ENCODE measurements at places on chromosomes 1 and 21.

DNA sequence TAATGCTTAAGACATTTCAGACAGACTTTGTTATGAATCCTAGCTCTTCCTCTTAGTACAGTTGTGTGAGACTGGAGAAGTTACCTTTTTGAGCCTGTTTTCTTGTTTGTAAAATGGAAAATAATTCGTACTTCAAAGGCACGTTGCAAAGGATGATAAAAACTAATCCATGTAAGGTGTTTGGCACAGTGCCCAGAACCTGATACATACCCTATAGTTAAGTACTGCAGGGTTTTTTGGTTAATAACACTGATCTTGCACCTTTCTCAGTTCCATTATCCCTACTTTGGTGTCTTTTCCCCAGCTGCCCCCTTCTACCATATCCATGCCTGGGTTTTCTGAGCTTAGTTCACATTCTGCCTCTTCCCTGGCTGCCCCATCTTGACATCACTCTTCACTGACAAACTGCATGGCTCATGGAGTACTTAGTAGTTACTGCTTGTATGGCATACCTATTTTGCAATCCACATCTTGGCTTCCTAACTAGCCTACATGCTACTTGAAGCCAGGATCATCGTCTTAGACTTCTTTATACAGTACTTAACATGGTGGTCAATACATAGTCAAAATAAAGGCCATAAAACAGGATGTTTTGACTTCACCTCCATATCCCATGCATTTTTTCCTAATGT is 10.1 kb downstream of the CCDC185 start:
- DNase-seq = no peak

GRCh38 chr1:175511496-175511895 is 231.9 kb downstream of the TNR start:
- DNase-seq = no peak

DNA sequence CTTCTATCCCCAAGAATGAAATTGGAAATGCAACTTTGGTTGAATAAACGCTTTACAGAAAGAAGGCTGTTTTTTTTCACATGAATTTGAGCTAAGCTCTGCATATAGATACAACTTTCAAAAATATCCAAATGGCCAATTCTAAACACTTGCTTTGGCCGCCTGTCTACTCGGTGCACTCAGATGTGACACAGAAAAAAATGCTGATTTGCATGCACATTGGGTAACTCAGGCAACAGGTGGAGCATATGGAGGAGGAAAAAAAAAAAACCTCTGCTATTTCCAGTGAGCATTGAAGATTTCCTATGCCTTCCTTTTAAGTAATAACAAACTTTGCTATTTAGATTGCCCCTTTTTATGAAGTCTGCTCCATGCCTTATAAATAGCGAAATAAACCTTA is 262.5 kb downstream of the GRIK1 start:
- DNase-seq = no peak

GRCh38 chr1:32400876-32401631 is 6.8 kb upstream of the BSDC1 start:
- DNase-seq = peak; percentile 43

- DNase-seq = peak; percentile 68
Observed at GRCh38 chr1:15128520-15129313, 24.8 kb upstream of the TMEM51 start.

DNA sequence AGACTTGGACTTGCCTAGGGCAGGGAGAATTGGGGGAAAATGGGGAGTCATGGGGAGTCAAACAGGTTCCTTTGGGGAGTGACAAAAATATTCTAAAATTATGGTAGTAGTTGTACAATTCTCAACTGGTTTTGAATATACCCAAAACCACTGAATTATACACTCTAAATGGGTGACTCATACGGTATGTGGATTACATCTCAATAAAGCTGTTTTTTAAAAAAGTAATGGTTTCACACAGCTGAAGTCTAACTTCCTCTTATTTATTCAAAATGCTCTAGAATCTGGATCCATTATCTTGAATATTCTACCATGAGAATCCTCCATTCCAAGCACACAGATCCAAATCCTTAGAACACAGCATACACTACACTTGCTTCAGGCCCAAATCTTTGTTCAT is 11.1 kb downstream of the EIF4G3 start:
- no peak for DNase-seq

- no peak for DNase-seq
Observed at GRCh38 chr21:46011267-46011967, 29.8 kb downstream of the COL6A1 start.

DNA sequence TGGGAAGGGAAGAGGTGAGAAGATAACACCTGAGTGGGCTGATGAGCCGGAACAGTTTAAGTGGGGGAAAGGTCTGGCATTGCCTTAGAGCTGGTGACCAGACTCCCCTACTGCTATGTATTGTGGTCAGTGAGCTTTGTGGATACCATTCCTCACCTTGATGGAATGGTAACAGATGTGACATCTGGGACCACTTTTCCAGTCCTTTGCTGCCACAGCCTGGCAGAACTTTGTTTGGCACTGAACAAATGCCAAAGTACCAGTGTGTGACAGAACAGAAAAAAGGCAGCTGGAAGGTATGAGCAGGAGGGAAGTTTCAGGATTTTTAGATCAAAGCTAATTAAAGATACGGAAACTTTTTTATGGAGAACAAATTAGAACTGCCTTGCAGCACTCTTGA is 6.2 kb downstream of the MED8 start:
- DNase-seq = no peak

GRCh38 chr1:158056498-158056897 is 63.1 kb downstream of the KIRREL1 start:
- DNase-seq = no peak

- DNase-seq = no peak
Observed at GRCh38 chr1:195054217-195054687, 1554.0 kb downstream of the KCNT2 start.

DNA sequence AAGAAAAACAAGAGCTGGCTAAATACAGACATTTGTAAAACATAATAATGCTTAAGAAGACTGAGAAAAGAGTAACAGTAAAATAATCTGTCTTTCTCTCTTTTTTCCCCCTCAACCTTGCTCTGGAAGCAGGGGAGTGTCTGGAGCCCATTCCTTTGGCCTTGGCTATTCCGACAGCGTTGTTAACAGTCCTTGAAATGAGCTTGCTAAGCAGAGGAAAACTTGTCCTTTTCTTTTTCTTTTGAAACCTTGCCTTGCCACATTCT is 6.7 kb upstream of the CA6 start:
- DNase-seq = no peak

GRCh38 chr1:168774241-168774640 is 45.2 kb upstream of the DPT start:
- DNase-seq = no peak

DNA sequence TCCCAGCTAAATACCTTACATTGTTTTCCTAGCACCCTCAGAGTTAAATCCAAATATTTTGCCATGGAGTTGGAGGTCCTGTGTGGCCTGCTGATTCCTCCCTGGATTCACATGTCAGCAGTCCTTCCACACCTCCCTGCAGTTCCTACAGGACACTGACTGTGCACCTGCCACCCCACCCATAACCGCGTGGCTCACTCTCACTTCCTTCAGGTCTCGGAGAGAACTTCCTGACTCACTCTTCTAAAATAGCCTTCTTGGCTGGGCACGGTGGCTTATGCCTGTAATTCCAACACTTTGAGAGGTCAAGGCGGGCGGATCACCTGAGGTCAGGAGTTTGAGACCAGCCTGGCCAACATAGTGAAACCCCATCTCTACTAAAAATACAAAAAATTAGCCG is 8.4 kb upstream of the CAMTA1 start:
- DNase-seq = no peak

DNA sequence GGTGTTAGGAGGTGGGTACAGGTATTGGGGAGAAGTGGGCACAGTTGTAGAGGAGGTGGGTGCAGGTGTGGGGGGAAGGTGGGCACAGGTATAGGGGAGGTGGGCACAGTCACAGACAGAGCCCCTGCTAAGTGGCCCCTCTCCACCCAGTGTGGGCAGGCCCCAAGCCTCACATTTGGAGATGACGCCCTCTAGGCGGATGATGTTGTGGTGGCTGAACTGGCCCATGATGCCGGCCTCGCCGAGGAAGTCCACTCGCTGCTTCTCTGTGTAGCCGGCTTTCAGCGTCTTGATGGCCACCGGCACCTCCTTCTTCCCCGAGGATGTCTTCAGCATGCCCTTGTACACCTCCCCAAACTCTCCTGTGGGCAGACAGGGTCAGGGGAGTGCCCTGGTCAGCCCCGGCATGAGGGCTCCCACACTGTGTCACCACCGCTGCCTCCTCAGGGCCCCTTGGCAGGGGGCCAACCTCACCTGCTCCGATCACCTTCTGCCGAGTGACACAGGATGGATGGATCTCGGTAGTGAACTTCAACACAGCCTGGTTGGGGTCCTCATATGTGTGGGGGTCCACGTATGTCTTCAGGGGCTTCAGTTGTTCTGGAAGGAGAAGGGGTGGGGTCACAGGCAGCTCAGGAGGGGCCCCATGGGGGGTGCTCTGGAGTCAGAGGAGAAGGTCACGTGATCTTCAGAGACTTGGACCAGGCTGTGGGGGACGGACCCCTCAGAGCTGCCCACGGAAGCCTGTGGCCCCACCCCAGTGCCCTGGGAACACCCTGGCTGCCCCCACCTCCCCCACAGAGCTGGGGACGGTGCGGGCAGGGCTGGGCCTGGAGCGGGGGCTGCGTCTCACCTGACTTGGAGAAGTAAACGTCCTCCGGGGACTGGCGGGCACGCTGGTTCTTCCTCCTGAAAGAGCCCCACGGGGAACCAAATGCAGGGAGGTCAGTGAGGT is 22.6 kb downstream of the EPHA2 start:
- DNase-seq = no peak

DNA sequence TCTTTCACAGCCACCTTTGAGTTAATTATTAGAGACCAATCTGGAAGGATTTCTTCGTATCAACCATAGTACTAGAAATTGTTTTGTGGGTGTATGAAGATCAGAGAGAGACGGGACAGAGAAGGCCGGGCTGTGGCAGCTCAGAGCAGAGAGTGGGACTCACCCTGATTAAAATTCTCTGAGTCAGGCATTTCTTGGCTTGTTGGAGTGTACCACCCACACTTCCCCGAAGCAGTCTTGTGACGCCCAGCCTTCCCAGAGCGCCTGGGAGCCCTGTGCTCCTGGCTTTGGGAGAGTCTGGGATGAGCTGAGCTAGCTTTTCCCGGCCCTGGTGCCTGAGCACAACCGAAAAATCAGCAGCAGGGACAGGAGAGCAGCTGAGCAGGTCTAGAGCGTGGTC is 19.4 kb downstream of the PLEKHM2 start:
- no peak for DNase-seq

DNA sequence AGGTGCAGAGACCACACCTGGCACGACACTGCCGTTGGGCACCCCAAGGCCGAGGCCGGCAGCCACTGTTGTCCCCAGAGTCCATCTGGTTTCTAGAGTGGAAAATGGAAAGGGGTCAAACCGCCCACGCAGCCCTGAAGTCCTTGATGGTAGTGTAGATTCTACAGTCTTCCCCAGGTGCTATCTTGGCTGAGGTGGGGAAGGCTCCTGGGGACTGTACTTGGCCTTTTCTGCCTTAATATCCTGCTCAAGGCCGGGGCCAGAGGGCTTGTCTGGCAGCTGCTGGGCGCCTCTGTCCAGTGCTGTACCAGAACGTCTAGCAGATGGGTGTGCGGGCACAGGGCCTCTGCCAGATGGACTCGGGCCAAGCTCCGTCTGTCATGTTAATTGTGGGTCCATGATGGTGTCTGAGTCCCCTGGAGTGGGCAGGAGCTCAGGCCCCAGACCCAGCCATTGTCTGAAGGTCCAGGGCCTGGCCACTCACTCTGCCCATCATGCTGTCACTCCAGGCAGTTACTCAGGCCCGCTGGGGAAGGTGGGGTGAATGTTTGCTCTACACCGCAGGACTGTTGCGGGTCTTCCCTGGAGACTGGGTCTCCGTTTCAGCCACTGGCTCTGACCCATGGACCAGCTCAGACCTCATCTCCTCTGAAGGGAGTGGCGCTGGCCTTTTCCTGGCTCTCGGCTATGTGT is 161.9 kb upstream of the COL6A1 start:
- no peak for DNase-seq

GRCh38 chr1:25922056-25922970 is 16.1 kb upstream of the STMN1 start:
- DNase-seq = peak; percentile 36

DNA sequence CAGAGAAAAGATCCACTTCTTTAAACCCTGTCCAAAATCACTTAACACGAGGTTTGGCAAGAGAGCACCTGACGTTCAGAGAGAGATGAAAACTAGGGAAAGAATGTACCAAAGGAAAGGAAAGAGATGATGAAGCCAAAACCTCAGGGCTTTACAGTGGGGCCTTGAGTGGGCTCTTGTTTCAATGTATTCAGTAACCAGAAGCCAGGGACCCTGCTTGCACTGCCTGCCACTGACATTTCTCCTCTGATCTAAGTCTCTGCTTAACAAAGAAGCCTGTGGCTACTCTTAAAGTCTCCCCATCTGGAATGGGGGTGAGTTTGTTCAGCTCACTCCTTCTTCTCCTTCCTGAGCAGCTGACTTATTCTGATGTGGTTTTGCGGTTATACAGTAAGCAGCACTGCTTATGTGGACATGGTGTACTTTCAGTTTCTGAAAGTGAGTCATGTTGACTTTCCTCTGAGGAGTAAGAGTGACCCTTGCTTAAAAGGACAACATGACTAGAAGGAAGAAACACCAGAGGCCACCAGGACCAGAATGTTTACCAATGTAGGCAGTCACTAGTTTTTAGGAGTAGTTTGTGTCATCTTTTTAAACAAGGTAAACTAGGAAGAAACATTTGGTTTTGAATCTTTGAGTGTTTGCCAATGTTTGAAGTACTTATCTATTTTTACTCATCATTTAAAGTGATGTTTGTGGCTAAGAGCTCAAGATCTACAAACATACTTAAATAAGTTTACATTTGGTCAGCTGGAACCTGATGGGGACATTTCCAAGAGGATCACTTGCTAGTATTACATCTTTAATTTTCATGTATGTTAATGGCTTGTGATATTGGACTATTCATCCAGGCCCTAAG is 87.4 kb downstream of the FASLG start:
- no peak for DNase-seq

DNA sequence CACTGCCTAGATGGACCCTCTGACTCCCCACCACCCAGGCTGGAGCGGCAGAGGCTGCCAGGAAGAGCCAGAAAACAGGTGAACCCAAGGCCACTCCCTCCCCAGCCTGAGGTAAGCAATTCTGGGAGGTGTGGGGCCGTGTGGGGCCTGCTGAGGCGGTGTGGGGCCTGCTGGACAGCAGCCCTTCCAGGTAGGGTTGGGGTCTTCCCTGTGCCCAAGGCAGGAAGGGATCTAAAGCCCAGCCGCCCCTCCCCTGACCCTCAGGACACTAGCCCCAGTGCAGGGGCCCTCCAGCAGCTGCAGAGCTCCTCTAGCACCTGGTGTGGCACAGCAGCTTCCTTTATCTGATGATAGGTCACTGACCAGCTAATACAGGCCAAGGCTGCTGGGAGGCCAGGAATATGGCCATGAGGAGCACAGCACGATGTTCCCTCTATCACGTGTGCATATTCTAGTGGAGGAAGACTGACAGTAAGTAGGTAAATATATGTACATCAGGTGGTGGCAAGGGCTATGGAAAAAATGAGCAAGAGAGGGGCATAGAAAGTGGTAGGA is 86.9 kb downstream of the IER5 start:
- no peak for DNase-seq

- no peak for DNase-seq
Observed at GRCh38 chr1:77030401-77031105, 163.3 kb downstream of the ST6GALNAC5 start.
